Activated CD4-positive, alpha-beta T cell treated with anti-CD3 and anti-CD28 coated beads, Interleukin-2, amount 50 U/mL, for 16 hours (primary cell): ENCODE measurements at places on chromosomes 6 and 20.

- DNase-seq: no peak
Observed at GRCh38 chr6:79894939-79895338, 52.4 kb downstream of the ELOVL4 start.

DNA sequence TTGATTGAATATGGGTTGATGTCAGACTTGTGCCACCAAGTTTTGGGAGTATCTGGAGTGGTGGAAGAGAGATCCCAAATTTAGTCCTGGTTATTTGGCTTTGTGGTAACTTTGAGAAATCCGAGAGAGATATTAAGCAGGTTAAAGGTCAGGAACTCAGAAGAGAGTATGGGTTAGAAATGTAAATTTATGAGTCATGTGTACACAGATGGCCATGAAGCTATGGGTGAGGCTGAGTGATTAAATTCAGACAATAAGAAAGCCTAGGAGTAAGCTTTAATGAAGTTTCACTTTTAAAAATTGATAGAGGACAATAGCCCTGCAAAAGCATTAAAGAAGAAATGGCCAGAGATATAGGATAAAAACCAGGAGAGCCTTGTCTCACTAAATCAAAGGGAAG lies 14.3 kb downstream of the RIMS1 start:
- no peak for DNase-seq

DNA sequence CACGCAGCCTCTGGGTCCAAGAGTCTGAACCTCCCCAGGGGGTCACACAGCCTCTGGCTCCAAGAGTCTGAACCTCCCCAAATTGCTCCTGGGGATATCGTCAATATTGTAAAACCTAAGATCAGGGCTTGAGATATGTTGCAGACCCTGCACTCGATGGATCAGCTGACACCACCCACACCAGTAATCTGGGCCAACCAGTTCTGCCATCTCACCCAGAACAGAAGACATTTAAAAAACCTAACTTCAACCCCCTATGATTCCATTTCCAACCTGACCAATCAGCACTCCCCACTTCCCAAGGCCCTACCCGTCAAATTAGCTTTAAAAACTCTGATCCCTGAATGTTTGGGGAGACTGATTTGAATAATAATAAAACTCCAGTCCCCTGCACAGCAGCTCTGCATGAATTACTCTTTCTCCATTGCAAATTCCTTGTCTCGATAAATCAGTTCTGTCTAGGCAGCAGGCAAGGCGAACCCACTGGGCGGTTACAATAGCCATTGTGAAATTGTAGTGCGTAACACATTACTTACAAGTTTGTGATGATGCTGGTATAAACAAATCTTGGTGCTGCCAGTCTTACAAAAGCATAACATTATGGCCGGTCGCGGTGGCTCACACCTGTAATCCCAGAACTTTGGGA lies 32.4 kb upstream of the FAM135A start:
- no peak for DNase-seq

GRCh38 chr20:46159101-46159897 lies 41.2 kb downstream of the CD40 start:
- DNase-seq: no peak
